ENCODE measurements at places on chromosomes 7 and 10. TPM values are rescaled to one million over a fixed set of nuclear protein-coding genes. Genes with fewer than 3 reads are reported as not detected.

- no peak for DNase-seq
Measured at GRCh38 chr7:36648441-36648840, 75.9 kb downstream of the AOAH start.

- no peak for DNase-seq
Measured at GRCh38 chr10:9807846-9808245, 1209.8 kb upstream of the CELF2 start.

- no peak for DNase-seq
Measured at GRCh38 chr7:142177869-142178268, 66.4 kb downstream of the MGAM2 start.

Gene FRA10AC1
- total RNA-seq: 13.5 TPM

DNA sequence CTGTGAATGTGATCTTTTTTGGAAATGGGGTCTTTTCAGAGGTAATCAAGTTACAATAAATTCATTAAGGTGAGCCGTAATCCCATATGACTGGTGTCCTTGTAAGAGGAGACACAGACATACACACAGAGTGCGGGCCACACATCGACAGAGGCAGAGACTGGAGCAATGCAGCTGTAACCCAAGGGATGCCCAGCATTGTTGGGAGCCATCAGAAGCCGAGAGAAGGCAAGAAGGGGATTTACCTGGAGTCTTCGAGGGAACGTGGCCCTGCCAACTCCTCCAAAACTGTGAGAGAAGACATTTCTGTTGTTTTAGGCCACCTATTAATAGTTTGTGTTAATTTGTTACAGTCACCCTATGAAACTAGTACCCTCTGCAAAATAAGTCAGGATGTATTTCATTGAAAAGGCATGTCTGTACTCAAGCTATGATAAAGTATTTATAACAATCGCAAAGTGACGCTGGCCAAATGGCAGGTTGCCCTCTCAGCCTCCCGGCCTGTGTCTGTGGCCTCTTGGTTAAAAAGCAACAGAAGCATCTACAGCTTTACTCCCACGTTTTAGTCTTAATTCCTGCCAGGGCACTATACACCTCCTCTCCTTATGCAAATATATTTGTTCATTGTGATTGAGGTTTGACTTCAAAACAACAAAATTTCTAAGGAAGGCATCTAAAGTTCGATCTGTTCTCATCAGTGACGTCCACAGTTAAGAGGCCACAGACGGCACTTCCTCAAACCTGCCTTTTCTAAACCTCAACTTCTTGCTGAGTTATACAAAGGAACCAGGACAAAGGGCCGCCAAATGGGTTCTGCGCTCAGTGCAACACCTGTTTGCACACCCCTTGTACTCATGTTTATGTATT, 46.8 kb downstream of the HIPK2 start:
- no peak for DNase-seq

Gene AFAP1L2
- total RNA-seq: 6.2 TPM

Gene NSUN5
- total RNA-seq: 55.8 TPM
